ENCODE measurements at places on chromosomes 13 and 19.

- DNase-seq = no peak
Measured at GRCh38 chr19:46355234-46356148, 8.6 kb downstream of the PPP5C start.

GRCh38 chr13:18235172-18235571 lies 946.5 kb downstream of the TUBA3C start:
- no peak for DNase-seq

- DNase-seq = no peak
Measured at GRCh38 chr13:39385621-39386231, 217.3 kb downstream of the LHFPL6 start.

GRCh38 chr19:6790194-6791128 lies 18.0 kb downstream of the VAV1 start:
- no peak for DNase-seq

- DNase-seq = no peak
Measured at GRCh38 chr19:35220315-35220921, 8.1 kb downstream of the FAM187B start.

DNA sequence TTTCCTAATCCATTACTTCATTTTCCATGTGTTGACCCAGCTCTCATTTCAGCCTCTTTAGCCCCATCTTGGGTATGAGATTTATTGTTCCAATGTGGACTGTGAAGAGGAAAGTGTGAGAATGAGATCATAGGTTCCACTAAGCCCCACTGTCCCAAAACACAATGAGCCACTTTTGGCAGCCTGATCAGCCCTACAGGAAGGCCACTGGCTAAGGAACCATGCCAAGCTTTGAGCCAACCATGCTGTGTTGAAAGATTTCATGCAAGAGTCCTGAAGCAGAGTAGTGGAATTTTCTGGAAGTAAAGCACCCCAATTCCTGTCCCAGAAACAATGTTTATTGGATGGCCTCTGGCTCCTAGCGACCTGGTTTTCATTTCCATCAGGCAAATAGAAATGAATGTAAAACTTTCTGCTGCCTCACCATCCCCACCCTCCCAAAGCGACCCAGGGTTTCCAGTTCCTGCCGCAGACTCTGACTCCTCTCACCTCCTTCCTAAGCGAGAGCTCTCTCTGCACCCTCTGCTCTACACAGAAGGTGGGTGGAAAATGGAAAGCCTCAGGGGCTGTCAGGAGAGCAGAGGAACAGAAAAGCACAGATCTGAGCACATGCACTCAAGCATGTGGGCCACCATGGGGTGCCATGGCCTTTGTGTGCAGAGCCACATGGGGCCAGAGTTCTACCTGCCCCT lies 73.1 kb downstream of the KCTD12 start:
- no peak for DNase-seq

DNA sequence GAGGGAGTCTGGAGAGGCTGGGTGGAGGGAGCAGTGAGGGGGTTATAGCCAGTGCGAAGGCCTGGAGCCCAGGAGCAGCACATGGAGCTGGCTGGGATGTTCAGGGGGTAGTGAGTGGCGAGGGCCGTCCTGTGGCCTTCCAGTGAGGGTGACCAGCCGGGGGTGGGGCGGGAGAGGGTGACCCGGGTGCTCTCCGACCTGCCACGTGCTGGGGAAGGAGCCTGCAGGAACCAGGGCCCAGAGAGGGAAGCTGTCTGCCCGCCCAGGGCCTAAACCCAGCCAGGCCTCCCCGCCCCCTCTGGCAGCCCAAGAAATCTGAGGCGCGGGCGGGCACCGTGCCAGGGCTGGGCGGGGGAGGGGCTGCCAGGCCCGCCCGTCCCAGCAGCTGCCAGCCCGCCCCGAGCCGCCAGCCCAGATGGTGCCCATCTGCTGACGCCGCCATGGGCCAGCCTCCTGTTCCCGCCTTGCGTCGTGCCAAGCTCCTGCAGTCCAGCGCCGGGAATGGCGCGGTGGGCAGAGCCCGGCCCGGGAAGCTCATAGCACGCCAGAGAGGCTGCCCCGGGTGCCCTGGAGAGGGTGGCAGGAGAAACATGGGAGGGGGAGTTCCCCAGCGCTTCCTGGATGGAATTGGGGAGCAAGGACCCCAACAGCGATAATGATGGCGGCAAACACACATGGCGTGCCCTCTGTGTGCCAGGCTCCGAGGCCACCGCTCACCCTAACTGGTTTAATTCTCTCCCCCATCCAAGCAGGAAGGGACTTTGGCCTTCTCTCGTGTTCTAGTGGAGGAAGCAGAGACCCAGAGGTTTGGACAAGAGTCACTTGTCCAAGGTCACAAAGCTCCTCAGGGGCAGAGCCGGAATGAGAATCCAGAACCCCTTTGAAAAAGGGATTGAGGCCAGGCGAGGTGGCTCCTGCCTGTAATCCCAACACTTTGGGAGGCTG lies 21.5 kb downstream of the NFIC start:
- DNase-seq = no peak

GRCh38 chr19:1015782-1016646 lies 4.9 kb downstream of the TMEM259 start:
- DNase-seq = no peak

GRCh38 chr13:30708541-30708940 lies 26.8 kb upstream of the ALOX5AP start:
- DNase-seq = no peak

- DNase-seq = no peak
Measured at GRCh38 chr13:44089452-44089851, 209.7 kb downstream of the LACC1 start.

GRCh38 chr13:91307887-91308286 lies 39.6 kb upstream of the MIR17HG start:
- no peak for DNase-seq

GRCh38 chr13:41029629-41030028 lies 10.5 kb upstream of the ELF1 start:
- DNase-seq = no peak

DNA sequence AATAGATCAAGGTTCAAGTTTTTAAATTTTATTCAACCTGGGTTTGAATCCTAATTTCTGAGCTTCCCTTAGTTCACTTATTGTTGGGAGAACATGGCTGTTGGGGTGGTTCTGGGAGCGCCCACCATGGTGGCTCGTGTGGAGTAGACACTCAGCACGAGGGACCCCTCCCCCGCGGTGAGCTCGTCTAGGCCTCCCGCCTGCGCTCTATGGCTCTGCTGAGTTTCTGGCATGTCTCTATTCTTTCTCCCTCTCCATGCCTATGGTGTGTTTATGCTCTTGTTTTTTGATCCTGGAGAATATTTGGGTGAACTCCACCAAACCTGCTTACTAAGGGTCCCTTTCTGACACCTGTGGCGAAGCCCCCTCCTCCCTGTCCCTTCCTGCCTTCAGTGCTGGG lies 1.6 kb upstream of the EPN1 start:
- DNase-seq = no peak

DNA sequence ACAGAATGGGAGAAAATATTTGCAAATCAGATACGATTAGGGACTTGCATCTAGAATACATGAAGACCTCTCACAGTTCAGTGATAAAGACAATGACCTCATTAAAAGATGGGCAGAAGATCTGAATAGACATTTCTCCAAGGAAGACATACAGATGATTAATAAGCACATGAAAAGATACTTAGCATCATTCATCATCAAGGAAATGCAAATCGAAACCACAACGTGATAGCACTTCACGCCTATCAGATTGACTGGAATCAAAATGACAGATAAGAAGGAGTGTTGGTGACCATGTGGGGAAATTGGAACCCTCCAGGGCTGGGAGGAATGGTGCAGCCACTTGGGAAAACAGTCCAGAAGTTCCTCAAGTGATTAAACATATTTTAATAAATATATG lies 25.8 kb downstream of the CFAP97D2 start:
- DNase-seq = no peak

- no peak for DNase-seq
Measured at GRCh38 chr19:30167206-30167868, 204.8 kb upstream of the ZNF536 start.

- no peak for DNase-seq
Measured at GRCh38 chr19:42178791-42179674, 38.4 kb downstream of the DEDD2 start.

DNA sequence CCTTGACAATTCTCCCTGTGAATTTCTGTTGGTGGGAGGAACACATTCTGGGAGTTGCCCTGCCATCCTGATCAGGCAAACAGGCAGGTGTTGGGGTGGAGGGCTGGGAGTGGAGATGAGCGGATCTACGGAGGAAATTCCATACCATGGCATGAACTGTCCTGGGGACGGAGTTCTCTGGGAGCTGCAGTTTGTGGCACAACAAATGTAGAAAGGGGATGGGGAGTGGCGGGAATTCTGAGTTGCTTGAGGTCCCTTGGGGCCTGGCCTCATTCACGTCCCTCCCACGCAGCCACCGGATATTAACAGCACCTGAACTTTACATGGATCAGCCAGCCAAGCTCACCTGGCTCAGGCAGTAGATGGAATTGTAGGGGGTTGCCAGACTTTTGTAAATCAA lies 70.0 kb downstream of the CHST8 start:
- no peak for DNase-seq

GRCh38 chr13:112133499-112134390 lies 66.8 kb downstream of the SOX1 start:
- no peak for DNase-seq

DNA sequence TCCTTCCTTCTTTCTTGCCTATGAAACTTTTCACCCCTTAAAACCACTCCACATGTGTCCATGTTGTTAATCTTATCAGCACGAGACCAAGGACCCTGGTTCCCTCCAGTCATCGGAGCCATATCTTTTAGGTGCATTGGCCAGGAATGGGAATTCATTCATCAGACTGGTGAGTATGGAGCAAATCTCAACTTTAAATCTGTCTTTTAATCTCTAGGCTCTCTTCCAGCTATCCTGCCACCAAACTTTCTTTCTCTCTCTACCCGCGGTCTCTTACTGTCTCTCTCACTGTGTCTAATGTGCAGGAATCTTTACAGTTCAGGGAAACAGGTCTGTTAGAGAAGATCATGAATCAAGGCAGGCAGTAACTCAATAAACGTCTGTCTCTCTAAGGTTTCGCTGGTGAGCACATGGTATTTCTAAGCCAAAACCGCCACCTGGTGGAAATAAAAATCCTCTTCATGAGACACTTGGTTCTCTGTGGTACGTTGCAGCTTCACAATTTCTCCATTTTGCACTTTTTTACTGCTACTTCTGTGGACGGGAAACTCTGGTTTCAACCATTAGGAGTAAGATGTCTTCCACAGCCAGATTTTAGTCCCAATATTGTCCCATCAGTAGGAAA lies 16.1 kb downstream of the LGALS16 start:
- no peak for DNase-seq

- DNase-seq = no peak
Measured at GRCh38 chr13:86932776-86933334, 738.3 kb upstream of the SLITRK5 start.

GRCh38 chr13:21089830-21090229 lies 28.4 kb upstream of the LATS2 start:
- DNase-seq = no peak

GRCh38 chr19:35931161-35931873 lies 4.9 kb upstream of the LRFN3 start:
- peak; percentile 99 for DNase-seq

DNA sequence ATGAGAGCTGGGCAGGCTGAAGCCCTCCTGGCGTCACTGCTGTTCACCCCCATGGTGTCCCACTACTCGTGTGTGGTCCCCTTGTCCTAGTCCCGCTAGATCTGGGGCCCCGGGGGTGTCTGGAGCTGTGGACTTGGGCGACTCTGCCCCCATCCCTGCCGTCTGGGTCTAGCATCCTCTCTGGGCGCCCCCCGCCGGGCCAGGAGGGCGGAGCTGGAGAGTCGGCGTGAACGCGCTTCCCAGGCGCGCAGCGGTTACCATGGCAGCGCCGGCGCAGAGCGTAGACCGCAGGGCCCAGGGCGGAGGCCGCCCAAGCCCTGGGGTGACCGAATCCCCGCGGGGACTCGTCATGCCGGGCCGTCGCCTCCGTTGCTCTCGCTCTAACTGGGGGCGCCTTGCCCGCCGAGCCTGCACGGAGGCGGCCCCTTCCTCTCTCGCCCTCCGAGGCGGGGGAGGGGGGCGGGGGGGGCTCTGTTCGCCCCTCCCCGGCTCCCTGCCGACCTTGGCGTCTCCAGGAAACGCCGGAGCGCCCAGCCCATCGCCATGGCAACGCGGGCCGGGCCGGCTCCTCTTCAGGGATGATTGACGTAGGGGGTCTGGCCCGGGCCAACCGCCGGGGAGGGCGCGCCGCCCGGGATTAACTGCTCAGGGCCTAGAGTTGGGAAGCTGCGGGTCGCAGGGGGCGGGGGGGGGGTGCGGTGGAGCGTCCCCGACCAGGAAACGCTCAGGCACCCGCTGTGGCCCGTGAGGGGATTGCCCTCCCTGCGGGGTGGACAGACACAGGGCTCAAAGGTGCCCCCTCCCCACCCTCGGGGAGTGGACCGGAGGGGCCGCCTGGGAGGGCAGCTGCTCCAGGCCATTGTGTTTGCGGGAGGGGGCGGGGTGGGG lies 8.9 kb downstream of the ISYNA1 start:
- DNase-seq = no peak

GRCh38 chr13:60655256-60655655 lies 258.2 kb downstream of the TDRD3 start:
- DNase-seq = no peak

- DNase-seq = no peak
Measured at GRCh38 chr13:113545931-113546516, 38.5 kb upstream of the TFDP1 start.

- no peak for DNase-seq
Measured at GRCh38 chr19:42421591-42422031, 5.6 kb downstream of the LIPE start.

- no peak for DNase-seq
Measured at GRCh38 chr19:53086949-53087348, 16.3 kb downstream of the ZNF160 start.

GRCh38 chr19:29724102-29724641 lies 9.1 kb upstream of the C19orf12 start:
- no peak for DNase-seq

- DNase-seq = no peak
Measured at GRCh38 chr19:55626350-55626749, 2.0 kb upstream of the ZNF784 start.

- no peak for DNase-seq
Measured at GRCh38 chr13:74865656-74866055, 616.3 kb downstream of the TBC1D4 start.

- no peak for DNase-seq
Measured at GRCh38 chr19:47446534-47447469, 24.9 kb downstream of the SLC8A2 start.

- no peak for DNase-seq
Measured at GRCh38 chr13:91456837-91457236, 58.4 kb downstream of the GPC5 start.

DNA sequence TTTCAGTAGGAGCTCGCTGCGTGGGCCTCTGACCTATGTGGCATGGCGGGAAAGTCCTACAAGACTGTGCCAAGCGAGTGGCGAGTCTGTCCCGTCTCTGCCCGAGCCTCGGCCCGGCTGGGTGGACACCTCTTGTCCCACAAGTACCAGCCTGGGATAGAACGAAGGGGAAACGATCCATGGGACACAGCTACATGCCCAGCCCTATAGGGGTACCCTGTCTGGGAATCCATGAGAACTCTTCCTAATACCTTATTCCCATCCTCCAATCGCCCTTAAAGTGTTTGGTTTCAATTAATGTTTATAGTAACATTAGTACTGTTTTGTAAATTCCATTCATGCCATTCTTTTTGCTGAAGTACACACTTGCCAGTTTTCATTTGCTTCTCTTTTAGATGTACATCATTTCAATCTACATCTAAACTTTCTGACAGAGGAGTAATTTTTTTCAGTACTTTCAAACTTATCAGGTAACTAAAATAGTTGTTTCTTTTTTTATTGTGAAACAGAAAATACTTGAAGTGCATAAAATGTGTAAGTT lies 667 bp upstream of the ZNF790 start:
- no peak for DNase-seq
